ENCODE measurements at places on chromosomes 11 and 22.
A peak's percentile ranks its signal among the peaks of the same experiment; 100 is the strongest.

DNA sequence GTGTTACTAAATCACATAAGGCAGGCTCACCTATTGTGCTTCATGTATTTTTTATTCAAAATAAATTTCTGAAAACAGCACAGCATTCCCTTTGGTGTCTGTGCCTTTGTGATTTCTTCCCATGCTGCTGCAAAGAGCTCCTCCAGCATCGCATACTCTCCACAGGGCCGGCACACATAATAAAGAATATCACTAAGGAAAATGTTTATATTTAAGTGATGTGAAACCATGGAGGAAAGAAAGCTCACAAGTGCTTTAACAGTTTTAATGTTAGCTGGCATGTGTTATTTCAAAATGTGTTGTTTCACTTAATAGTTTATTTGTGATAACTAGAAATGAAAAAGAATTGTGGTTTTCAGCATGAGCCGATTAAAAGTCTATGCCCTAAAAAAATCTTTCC, 241.3 kb upstream of the ANO3 start:
- DNase-seq = no peak

GRCh38 chr22:20486229-20486628, 9.4 kb downstream of the KLHL22 start:
- no peak for DNase-seq

DNA sequence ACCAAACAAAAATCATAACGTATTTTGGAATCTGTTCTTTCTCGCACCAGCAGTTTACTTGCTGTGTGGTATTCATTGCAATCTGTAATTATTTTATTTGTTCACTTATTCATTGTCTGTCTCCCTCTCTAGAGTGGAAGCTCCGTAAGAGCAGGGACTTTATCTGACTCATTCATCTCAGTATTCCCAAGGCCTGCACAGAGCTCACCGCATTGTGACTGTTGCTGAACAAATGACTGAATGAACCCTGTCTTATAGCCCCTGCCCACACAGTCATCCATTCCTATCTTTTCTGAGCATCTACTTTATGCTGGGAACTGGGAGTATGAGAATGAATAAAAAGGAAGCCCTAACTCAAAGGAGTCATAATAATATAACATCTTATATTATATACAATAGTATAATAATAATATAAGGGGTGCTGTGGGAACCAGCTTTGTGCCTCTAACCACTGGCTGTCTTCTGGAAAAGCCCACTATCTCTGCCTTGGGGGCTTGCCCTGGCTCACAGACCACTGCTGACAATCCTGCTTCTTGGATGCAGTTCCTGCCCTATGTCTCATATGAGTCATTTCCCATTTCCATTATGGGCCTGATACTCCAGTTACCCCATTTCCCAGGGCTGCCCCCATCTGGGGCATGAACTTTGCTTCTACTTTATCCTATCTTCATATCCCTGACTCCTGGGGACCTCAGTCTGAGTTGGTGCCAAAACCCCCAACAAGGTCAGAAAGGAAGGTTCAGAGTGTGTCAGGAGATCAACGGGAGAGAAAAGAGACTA, 11.0 kb downstream of the XRRA1 start:
- peak; percentile 26 for DNase-seq

DNA sequence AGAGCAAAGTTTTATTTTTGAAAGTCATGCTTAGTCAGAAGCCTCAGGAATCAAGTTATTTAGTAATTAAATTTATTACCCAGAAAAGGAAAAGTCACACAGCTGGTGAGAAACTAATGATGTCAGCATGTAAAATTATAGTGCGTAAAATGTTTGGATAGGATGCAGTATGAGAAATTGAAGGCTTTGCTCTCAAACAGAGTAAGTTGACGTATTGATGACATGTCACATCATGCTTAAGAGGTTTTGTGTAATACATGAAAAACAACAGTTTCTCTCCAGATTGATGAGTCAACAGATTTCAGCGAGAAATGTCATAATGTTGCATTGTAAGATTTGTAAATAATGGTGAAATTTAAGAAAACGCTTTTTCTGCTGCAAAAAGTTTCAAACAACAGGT, 769.8 kb downstream of the METTL15 start:
- DNase-seq = no peak

DNA sequence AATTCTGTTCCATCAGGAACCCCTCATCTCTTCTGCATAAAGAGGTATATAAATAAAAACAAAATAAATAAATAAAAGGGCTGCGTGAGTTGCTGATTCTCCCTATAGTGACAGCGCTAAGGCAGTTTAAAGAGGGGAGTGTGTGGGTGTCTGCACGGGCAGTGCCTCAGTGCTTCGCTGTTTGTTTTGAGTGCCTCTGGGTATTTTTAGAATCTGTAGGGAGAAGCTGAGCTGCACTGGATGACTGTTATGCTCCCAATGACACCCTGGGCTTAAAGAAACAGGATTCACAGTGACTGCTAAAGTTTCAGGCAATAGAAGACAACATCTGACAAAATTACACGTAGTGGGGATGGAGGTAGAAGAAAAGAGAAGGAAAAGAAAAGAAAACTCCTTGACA, 38.8 kb downstream of the SLC1A2 start:
- no peak for DNase-seq

- DNase-seq = no peak
Observed at GRCh38 chr11:73145986-73146575, 4.0 kb upstream of the FCHSD2 start.

- no peak for DNase-seq
Observed at GRCh38 chr22:32799496-32799895, 2.0 kb upstream of the TIMP3 start.

DNA sequence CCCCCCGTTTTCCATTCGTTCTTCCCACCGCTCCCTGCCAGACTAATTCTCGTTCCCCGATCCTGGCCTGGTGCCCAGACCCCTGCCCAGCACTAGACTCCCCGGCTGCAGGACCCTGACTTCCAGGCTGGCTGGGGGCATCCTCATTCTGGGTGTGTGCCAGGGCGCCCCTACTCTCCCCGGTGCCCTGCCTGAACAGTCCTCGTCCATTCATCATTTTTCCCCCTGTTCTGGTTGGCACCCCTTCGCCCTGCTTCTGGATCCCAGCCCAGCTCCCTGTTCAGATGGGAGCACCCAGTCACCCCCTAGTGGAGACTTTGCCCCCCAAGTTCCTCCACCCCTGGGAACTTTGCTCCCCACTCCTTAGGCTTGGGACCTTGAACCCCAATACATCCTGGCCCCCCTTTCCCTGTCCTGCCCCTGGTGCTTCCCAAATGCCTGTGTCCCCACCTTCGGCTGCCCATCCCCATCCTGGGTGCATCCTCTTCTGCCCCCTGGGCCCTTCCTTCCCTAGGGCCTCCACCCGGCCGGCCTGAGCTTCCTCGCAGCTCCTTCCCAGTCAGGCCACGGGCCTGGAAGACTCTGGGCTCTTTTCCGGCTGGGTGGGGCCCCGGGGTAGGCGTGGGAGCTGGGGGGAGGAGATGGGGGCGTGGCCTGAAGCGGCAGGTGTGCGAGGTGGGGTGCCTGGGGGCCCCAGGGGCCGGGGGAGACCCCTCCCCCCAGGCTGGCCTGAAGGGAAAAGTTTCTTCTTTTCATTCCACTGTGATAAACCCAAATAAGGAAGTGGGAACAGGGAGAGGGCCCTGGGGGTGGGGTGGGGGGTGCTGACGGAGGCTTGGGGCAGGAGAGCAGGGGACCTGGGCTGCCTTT, 908 bp downstream of the PLCB3 start:
- DNase-seq = peak; percentile 62

GRCh38 chr11:115618428-115618827, 114.2 kb upstream of the CADM1 start:
- DNase-seq = no peak

- no peak for DNase-seq
Observed at GRCh38 chr11:47564933-47565339, 463 bp upstream of the PTPMT1 start.

DNA sequence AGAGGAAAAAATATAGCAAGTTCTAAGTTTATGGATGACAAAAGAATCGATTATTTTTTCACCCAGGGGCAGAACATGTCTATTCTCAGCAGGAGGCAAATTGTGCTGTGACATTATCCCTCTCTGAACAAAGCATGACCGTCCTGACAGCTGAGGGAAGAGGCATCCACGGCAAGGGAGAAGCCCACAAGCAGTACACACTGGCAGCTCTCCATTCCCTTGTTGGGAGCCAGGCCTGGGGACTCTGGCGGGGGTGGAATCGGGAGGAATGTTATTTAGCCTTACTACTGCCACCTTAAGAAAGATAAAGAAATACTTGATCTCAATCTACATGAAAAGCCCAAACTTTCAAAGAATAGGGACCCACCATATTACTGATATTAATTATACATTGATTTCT, 3.4 kb downstream of the KIRREL3 start:
- peak; percentile 53 for DNase-seq

GRCh38 chr11:34261820-34262219, 96.0 kb downstream of the ABTB2 start:
- no peak for DNase-seq

- no peak for DNase-seq
Observed at GRCh38 chr22:48651981-48652538, 1175.6 kb downstream of the BRD1 start.

DNA sequence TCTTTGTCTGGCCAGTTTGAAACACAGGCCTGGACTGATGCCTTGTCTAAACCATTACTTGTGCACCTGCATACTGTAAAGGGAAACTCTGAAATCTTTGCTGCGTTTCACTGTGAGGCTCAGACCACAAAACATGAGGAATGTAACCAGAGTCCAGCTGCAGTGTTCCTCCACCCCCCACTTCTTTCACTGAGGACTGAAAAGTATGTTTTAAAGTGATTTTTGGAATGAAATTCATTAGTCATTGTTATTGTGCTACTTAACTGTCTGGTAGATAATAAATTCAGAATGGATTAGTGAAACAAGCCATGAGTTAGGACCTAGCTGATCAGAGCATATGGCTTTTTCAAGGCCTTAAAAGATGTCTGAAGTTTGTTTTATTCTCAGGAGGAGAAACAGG, 181.2 kb downstream of the WNT11 start:
- DNase-seq = peak; percentile 92

DNA sequence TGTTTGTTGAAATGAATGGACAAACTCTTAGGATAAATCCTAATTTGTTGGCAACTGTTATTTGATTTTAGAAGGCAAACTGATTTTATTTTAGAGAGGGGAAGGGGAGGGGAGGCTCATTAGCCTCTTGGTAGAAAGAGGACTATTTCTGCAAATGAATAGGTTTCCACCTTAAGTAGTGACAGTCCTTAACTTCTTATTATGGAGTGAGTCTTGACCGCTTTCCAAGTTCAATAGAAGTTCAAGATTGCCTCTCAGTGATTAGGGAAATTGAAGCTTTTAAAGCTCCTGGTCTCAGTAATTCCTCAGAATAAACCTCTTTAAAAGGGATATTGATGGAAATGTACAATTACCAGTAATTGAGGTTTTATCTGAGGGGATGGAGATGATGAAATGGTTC, 55.7 kb downstream of the PANX1 start:
- DNase-seq = peak; percentile 39

DNA sequence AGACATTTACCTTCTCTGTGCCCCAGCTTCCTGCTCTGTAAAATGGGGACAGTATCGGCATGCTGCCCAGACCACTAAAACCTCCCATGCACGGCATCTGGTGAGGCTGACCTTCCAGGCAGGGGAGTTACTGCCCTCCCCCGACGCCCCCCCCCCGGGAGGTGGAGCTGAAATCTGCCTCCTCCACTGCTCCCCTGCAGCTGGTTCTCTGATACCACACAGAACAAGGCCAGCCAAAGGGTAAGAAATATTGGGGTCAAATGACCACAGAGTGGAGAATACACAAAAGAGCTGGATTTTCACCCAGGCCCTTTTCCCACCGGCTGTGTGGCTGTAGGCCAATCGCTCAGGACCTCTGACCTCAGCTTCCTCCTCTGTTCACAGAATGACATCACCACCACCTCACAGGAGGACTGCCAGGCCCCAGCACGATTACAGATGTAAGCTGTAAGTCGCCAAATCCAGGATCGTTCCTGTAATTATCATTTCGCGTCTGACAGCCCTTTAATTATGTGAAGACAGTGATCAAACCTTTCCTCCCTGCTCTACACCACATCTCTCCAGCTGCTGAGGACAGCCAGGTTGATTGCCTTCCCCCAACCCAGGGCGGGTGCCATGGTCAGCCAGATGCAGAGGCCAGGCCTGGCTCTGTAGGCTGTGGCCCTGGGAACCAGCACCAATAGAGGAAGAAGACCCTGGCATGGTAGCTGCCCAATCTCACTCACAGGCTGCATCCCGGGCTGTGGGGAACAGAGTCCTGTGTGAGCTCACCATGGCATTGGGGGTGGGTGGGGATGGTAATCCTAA, 35.7 kb upstream of the KLHL35 start:
- DNase-seq = peak; percentile 51

DNA sequence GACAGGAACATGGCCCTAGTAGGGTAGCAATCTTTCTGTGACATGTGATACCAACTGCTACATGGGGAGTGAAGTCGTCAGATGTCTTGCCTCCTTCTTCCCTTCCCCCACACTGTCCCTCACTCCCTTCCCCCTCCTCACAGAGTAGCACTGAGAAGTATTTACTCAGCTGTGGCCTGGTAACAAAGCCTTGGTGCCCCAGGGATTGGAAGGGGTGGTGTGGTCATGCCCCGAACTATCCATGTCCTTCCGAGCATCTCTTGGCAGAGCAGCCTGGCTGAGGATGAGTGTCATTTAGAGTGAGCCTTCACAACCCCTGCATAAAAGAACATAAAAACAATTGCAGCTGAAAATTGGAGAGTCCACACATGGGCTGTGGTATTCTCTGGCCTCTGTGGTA, 46.1 kb downstream of the ARFGAP2 start:
- no peak for DNase-seq

DNA sequence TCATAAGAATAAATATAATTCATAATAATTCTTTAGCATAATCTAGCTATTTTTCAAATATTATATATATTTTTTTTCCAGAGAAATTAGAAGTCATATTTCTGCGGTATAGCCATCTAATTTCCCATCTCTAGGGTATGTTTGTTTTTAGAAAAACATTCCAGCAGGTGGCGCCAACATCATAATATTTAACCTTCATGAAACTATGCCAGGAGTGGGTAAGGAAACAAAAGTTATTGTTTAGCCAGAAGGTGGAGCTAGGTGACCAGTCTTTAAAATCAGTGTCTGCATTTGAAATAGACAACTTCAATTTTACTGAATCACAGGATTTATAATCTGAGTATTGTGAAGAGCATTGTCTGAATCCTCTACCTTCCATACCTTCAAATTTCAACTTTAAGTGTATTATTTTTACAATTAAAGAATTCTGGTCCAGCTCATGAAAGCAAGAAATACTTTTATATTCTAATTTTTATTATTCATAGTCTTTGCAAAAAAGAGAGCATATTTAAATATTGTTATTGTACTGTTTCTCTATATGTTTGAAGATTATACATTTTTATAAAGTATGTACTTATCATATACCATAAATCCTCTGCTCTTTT, 15.7 kb upstream of the CCDC179 start:
- peak; percentile 83 for DNase-seq
